B cell (primary cell): ENCODE measurements at places on chromosomes 7 and 10.

- no peak for DNase-seq
These were observed 181.6 kb downstream of the PHTF2 start for GRCh38 chr7:77980087-77980713.

GRCh38 chr10:4867520-4868356 lies 41.7 kb downstream of the AKR1E2 start:
- DNase-seq: no peak

DNA sequence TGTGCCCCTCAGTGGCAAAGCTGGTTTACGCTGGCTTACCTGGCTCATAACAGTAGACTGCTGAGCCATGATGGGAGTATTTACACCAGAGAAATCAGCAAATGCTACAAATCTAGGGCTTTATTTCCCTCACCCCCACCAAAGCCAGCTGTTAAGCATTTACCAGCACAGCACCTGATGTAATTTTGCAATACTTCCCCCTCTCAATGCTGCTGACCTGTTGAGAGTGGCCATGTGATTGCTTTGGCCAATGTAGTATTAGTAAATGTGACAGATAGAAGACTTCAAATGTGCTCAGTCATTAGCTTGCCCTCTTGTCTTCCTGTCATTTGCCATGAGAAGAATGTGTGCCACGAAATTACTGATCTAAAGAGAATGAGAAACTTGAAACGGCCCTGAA lies 46.6 kb downstream of the HERPUD2 start:
- no peak for DNase-seq

DNA sequence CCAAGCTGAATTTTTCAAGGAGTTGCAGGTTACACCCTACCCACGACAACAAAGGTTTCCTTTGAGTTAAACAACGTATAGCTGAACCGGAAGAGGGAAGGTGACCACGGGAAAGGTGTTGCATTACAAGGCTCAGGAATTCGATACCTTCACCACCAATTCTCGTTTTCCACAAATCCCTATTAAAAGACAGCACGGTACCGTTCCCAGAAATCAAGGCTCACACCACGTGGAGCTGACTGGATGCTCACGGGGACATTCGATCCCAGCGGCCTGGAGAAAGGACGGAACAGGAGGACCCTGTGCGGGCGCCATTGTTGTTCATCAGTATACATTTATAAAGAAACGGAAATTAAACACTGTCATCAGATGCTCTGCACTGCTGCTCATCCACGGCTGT lies 56.4 kb downstream of the CTBP2 start:
- no peak for DNase-seq

DNA sequence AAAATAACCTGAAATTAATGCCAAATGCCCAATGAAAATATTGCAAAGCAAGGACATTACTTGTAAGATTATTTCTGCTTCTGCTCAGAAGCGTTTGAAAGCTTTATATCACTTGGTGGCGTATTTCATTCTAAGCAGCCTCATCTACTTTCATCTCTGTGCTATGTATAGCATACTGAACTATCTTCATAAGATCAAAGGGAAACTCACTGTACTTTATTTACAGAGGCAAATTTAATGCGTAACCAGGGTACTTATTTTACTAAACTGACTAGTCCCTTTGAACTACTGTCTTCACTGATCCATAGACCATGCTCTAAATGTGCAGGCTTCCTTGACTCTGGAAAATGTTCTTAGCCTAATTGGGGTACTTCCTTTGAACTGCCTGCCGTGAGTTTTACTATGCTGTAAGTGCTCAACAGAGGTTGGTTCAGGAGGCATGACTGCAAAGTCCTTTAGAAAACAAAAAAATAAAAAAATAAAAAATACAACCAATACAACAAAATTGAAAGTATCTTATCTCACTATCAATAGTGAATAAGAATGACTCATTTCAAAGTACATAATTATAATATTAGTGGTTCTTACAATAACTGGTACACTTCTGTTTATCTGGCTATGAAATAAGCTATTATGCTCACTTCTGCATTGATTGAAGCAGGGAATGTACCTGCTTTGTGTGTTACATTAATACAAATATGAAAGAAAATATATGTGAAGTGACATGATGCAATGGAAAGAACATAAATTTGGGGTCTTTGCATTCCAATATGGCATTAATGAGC lies 41.0 kb upstream of the TSPAN12 start:
- no peak for DNase-seq

DNA sequence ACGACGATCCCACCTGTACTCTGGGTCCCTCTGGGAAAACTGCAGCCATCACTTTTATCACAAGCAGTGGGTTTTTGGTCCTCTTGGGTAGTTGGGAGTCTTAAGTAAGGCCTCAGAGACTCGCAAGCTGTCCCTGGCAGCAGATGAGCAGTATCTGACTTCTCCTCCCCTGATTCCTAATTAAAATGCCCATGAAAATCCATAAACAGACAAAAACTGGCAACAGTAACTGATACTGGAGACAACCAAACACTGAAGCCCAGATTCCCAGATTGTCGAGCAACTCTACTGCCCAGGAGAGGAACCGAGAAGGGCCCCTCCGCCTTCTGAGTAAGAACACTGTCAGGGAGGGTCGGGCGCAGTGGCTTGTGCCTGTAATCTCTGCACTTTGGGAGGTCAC lies 333.8 kb downstream of the CALN1 start:
- no peak for DNase-seq

DNA sequence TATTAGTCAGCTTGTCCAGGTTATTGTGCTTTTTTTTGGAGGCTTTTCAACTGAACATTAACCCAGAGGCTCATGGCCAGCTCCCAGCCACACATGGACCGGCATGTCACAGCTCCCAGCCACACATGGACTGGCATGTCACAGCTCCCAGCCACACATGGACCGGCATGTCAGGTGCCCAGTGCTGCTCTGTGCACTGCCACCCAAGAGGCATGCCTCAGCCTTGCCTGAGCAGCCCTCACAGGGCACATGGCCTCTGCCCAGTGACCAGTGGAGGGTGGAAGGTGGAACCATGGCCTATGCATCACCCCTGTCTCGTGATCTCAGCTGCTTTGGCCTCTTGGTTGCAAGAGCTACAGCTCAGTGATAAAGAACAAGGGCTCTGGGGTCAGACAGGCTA lies 119.8 kb downstream of the OAT start:
- DNase-seq: no peak

DNA sequence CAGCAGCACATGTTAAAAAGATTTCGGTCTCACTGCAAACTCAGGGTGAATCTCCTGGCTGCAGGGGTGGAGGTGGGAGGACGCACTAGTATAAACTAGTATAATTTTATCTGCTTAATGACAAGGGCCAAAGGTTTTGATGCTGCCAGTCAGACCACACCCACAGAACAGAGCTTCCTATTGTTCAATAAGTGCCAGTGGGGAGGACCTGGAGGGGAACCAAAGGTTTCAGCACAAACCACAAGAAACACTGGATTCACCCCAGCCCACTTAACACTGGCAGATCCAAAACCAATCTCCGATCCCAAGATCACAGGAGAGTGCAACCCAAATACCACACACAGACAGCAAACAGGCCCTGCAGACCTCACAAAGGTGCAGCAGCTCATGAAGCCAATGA lies 6.6 kb downstream of the VOPP1 start:
- no peak for DNase-seq

GRCh38 chr7:29278337-29279069 lies 83.9 kb downstream of the CHN2 start:
- DNase-seq: no peak

DNA sequence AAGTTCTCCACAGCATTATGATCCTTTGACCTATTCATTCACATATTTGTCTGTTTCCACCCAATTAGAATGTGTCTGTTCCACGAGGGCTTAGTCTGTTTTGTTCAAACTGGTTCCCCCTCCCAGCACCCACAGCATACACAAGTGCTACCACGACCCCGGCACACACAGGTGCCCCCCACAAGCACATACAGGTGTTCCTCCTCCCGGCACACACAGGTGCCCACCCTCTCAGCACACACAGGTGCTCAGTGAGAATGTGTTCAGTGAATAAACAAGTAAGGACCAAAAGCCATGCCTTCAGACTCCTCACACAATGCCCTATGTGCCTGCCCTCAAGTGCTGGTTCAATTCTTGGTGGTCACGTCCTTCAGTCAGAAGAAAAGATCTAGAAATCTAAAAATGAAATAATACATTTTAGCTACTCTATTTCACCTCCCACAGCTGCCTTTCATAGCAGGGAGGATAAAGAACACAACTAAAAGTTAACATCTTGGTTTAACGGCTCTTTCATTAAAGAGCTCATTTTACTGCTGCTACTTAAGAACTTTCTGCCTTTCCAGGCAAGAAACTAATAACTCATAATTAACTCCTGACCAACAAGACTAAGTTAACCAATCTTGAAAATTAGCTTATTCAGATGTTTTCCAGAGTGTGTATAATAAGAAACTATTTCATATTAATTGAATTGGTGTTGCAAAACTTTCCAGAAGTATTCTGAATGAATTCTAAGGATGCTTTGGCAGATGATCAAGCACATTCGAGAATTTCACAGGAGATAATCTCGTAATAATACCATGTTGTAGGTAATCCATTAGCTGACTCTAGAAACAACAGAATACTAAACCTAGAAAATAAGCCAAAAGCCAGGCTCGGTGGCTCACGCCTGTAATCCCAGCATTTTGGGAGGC lies 2.3 kb downstream of the DNMBP start:
- DNase-seq: no peak

GRCh38 chr7:117960351-117960750 lies 87.1 kb upstream of the CTTNBP2 start:
- DNase-seq: no peak

GRCh38 chr7:137343281-137343841 lies at the start of gene PTN:
Gene PTN (minus strand): TSS chr7:137343733. CDS start chr7:137254973, 88,760 bp downstream.
- DNase-seq: no peak

DNA sequence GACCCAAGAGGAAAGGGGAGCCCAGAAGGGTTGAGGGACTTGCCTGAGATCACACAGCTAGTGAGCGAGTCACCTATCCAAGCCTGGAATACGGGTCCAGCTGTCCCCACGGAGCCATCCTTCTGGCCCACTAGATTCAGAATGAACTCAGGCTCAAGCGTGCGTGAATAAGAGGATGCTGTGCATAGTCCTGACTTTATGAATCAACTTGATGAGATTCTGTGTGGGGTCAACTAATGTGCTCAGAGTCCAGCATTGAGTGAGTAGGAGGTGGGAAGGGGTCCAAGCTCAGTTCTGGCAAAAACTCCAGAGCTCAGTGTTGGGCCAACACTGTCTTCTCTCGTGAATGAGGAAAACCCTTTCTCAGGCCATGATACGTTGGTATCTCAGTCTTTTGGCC lies 41.4 kb downstream of the CAMK1D start:
- no peak for DNase-seq

DNA sequence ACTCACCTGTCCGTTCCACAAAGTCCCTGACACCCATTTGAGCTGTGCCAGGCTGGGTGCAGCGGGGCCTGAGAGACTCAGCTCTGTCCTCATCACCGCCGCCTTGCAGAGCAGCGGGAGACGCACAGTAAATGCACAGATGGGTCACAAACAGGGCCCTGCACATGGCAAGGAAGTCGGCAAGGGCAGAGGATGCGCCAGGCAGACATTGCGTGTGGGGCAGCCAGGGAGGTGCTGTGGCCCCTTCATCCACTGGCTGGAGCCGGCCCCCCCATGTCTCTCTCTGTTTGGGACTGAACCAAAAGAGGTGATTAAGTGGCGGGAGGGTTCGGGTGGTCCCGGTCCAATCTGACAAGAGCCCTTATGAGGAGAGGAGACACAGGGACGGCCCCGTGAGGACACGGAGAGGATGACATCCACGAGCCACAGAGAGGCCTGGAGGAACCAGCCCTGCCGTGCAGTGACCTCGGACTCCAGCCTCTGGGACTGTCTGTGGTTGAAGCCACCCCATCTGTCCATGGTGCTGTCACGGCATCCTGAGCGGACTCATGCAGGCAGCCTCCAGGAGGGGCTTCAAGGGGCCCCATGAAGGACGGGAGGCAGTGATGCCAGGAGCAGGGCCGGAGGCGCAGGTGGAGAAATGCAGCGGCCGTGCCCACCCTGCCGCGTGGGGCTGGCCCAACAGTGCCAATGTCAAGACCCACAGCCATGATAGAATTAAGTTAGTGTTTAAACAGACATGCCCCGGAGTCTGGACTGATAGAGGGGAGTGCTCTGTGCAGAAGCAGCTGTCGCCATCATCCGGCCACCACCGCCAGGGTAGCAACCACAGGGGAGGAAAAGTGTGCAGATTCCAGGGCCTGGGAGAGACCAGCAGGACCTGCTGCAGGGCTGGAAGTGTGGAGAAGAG lies 28.4 kb upstream of the FOXL3 start:
- DNase-seq: no peak

- no peak for DNase-seq
These were observed 85.6 kb upstream of the KDM7A start for GRCh38 chr7:140262242-140262903.

- no peak for DNase-seq
These were observed 70.9 kb upstream of the AMPH start for GRCh38 chr7:38702002-38702535.

DNA sequence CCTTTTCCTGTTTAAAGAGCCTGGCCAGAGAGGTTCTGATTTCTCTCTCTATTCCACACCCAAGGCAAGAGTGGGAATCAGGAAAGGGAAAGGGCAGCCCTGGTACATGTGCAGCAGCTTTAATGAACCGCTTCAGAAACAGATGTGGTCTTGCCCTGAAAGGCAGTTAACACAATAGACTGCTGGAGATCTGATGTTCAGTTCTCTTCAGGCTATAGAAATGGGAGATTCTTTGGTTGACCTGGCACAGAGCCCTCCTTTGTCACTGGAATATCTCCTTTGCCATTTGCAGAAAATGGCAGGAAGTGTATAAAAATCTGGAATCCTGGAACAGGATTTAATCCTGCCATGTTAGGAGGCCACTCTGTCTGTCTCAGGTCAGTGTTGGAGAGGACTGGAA lies 36.3 kb upstream of the EXOC6 start:
- no peak for DNase-seq

GRCh38 chr7:71488308-71488707 lies 356.4 kb downstream of the GALNT17 start:
- DNase-seq: no peak

DNA sequence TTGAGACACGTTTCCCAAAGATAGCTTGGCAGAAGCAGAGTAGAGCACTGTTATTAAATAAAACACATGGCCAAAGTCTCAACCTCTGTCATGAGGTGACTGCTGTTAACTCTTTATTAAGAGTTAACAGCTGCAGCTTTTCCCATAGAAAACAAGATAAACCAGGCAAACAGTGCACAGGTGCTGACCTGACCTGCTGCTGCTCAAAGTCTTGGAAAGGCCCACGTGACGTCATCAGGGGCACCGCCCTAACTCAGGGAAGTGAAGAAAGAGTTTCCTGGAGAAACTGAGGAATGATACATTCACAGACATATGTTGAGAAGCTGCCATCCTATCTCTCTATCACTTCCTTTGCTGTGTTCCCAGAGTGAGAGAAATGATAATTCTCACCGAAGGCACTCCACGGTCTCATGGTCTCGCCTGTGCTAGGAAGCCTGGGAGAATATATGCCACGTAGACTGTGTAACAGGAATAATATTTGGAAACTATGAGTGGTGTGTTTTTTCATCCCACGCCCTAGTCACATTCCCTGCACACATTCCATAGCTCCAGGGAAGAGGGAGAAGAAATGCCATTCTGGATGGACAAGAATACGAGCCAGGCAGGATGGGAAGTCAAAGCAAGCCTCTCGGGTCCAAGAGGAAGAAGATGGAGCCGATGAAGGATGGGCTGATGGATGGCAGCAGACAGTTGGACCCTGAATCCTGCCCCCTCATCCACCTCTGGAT lies 146.2 kb upstream of the NFE2L3 start:
- DNase-seq: no peak
